Caki2 (cell line): ENCODE measurements at places on chromosomes 3 and 15. TPM values are rescaled to one million over a fixed set of nuclear protein-coding genes. Genes with fewer than 3 reads are reported as not detected.

Gene RETNLB
- total RNA-seq = not detected in 2 replicates

Gene SLC28A1
- not detected in 2 replicates for total RNA-seq

DNA sequence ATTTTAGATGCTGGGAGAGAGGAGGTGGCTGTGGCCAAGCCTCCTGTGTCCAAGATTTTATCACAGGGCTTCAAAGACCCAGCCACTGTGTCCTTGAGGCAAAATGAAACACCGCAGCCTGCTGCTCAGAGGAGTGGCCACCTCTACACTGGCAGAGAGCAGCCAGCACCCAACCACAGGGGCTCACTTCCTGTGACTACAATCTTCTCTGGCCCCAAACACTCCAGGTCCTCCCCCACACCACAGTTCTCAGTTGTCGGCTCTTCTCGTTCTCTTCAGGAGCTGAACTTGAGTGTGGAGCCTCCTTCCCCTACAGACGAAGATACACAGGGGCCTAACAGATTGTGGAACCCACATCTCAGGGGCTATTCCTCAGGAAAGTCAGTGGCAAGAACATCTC, 45.6 kb downstream of the CDAN1 start:
- no peak for DNase-seq

GRCh38 chr15:40106203-40107161, 2.2 kb downstream of the BMF start:
- DNase-seq = no peak

- no peak for DNase-seq
Measured at GRCh38 chr3:45365060-45365459, 23.3 kb upstream of the LARS2 start.

DNA sequence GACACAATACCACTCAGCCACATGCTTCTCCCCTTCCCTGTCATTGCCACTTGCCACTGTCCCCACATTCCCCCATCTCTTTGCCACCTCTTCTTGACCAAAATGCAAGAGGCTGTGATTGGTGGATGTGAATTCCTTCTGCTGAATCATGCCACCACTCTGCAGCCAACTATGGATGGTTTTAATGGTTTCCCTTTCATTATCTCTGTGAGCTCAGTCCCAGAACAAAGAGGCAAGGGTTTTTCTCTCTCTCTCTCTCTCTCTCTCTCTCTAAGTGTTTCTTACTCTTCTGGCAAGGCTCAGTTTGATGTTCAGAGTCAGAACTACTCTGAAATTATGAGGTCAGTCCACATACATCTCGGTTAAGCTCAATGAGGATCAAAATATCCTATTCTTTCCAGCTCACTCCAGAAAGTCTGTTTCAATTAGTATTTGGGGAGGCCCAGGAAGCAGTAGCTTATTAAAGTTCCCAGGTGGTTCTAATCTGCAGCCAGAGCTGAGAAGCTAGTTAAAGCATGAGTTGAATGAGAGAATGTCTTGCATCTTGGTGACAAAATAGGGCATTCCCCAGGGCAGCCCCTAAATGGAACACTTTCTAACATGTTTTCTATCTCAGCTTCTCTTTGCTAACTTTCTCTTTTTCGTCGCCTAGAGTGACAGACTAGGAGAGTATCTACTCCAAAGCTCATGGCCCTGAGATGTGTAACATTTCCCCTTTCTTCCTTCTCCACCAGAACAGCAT, 8.5 kb upstream of the ILDR1 start:
- no peak for DNase-seq

GRCh38 chr15:80415358-80415670, 11.1 kb downstream of the ARNT2 start:
- DNase-seq = no peak

DNA sequence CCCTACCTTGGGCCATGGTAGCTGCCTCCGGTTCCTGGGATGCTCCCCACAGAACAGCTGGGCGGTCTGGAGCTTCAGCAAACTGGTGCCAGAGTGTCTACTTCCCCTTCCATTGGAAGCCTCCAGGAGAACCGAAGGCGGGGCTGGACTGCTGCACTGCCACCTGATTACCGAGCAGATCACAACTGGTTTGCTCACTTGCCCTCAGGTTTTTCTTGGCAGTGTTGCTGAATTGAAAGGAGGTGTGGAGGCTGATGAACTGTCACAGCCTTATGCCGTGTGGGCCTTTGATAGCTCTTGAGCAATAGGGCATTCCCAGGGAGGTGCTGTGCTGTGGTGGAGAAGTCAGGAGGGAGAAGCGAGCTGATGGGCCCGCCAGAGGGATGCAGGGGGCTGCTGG, at the start of gene TGM5:
Gene TGM5, minus strand, starts transcription at position 95 of the 400 bp plus-strand sequence. Its CDS starts 79 bp downstream, at position 16.
- DNase-seq = peak; percentile 58

DNA sequence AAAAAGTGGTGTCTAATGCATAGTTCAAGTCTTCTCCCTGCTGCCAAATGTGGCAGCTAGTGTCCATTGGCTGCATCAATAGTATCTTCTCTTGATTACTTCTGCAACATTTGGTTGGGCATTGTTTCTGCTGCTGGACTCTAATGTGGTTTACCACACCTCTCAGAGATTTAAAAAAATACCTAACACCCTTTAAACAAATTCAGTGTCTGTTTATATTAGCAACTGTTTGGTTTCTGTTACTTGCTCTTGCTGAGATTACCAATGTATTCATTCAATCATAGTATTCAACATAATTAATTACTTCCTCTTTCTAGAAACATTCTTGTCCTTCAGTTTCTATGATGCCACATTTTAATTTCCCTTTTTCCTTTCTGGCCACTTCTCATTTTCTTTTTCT, 20.3 kb upstream of the NECTIN3 start:
- DNase-seq = no peak

Gene CATSPER2
- total RNA-seq = 0.37 and 5.8 TPM in 2 replicates

DNA sequence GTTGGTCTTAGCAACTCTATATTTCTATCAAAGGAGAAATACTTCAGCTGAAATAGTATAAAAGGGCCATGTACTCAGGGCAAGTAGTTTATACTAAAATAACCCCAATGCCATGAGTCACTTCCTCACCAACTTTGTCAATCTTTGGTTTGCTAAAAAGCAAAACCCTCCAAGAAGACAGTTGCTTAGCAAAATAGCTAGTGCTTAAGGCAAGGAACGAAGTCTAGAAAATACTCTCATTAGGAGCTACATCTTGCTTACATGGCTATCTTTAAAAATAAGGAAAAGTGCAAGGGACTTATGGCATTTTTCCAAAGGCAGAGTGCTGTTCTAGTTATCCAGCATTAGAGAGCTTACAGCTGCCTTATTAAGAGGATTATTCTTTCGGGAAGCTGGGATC, 28.4 kb downstream of the P3H2 start:
- no peak for DNase-seq

Gene GOLGA8S
- 0.32 TPM in 1 of 2 replicates, not detected in the other for total RNA-seq

DNA sequence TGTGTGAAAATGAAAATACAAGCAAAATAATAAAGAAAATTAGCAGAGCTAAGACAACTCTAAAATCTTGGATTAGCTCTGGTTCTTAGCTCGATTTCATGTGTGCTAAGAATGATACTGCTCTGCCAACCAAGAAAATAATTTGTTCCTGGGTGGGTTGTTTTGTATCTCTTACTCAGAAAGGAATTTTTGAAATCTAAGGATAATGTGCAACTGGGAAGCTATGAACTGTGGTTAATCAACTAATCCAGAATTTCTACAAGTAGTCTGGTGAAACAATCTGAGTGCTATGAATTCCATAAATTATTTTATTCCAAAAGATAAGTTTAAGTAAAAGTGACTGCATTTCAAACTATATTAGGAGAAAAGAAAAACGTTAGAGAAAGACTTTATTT, 92.0 kb downstream of the TFDP2 start:
- DNase-seq = no peak

- no peak for DNase-seq
Measured at GRCh38 chr3:40047406-40047805, 238.0 kb downstream of the MYRIP start.

- DNase-seq = peak; percentile 81
Measured at GRCh38 chr3:186259612-186260383, 102.2 kb downstream of the DGKG start.

- DNase-seq = no peak
Measured at GRCh38 chr15:85878828-85879225, 84.1 kb upstream of the KLHL25 start.

DNA sequence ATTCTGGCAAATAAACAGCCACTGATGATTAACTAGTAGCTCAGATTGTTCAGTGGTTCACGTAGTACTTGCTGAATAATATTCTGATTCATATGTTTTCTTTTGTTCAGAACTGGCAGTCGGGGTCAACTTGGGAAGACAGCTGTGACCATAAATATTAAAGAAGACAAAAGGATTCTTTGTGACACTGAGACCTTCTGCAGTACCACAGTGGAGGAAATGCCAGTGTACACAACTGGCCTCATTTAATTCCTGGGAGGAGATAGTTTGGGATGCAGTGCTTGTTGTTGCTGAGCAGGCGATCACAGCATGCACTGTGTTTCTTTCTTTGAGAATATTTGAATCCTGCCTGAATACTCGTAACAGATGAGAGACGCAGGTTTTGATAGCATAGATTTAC, 26.7 kb upstream of the MCF2L2 start:
- DNase-seq = peak; percentile 95

GRCh38 chr3:160998581-160998980, 106.6 kb downstream of the B3GALNT1 start:
- no peak for DNase-seq

Gene GPR149
- total RNA-seq = not detected in 2 replicates
